ENCODE measurements at places on chromosomes 13 and 19. TPM values are rescaled to one million over a fixed set of nuclear protein-coding genes. Genes with fewer than 3 reads are reported as not detected.

IZUMO4 gene
- 20.1 TPM for total RNA-seq

APLP1 gene
- 1.2 TPM for total RNA-seq

DACH1 gene
- total RNA-seq, result not detected

SIGLEC5 gene
- not detected for total RNA-seq

ZNF577 gene
- 9.0 TPM for total RNA-seq

IQCN gene
- total RNA-seq, result 5.2 TPM

ZNF536 gene
- total RNA-seq, result not detected

ZNF470 gene
- 4.7 TPM for total RNA-seq

ZNF726 gene
- 10.3 TPM for total RNA-seq

CASP14 gene
- not detected for total RNA-seq

LGALS14 gene
- 0.83 TPM for total RNA-seq

PDX1 gene
- not detected for total RNA-seq

ADGRE1 gene
- total RNA-seq, result 1.6 TPM

ZNF20 gene
- 3.9 TPM for total RNA-seq

ANKRD24 gene
- 1.0 TPM for total RNA-seq

ENOX1 gene
- 0.28 TPM for total RNA-seq

ZNF568 gene
- total RNA-seq, result 5.5 TPM

ZNF45 gene
- total RNA-seq, result 15.3 TPM

ZNF723 gene
- not detected for total RNA-seq

MAG gene
- total RNA-seq, result 0.14 TPM

ATP4A gene
- total RNA-seq, result not detected

MLLT1 gene
- 39.2 TPM for total RNA-seq

ZNF225 gene
- 5.8 TPM for total RNA-seq

ZNF296 gene
- total RNA-seq, result 3.1 TPM

FLT3 gene
- total RNA-seq, result not detected

AMER2 gene
- total RNA-seq, result not detected

Data from activated naive CD4-positive, alpha-beta T cell treated with anti-CD3 and anti-CD28 coated beads, Interleukin-2, amount 10 ng/mL, durations not matched to agents 5 hours and 36 hours (primary cell).